ENCODE measurements at places on chromosomes 5 and 9.

- no peak for DNase-seq
These were observed 139.4 kb upstream of the TLR4 start for GRCh38 chr9:117564839-117565238.

DNA sequence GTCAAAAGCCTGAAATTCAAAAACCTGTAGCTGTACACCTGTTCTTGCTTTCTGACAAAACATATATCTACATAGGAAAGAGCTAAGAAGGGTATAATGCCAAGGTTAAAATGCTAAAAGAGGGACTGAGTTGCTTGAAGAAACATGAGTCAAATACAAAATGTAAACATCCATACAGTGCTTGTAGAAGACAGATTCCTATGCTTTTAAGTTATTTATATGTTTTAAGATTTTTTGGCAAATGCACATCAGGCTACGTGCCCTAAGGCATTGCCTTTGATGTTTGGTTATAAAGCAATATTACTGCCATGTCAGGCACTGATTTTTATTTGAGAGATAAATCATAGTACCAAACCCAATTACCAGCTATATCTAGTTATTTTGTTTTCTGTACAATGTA, 269.0 kb downstream of the EDIL3 start:
- DNase-seq: no peak

DNA sequence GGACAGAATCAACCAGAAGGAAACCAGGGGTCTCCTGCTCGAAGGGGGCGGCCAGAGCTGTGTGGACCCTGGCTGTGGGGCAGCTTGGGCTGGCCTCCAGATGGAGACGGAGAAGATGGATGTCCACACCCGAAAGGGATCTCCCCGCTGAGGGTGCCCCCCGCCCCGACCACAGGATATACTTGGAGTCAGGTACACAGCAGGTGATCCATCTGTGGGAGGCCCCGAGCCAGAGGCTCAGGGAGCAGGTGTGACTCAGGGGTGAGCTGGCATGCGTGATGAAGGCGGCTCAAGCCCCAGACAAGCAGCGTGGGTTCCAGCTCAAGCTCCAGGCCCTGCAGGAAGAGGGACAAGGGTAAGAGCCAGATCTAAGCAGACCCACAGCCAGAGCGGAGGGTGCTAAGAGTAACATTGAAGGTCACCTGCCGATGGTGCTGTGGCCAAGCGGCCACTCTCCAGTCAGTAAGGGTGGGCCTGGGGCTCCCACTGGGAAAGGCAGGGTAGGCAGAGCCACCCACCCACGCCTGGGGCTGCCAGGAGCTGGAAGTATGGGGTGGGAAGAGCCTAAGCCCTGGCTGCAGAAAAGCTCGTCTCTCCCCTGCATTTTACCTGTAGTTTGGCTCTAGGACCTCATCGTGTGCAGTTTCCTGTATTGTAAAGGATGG, 30.6 kb upstream of the MVB12B start:
- no peak for DNase-seq

DNA sequence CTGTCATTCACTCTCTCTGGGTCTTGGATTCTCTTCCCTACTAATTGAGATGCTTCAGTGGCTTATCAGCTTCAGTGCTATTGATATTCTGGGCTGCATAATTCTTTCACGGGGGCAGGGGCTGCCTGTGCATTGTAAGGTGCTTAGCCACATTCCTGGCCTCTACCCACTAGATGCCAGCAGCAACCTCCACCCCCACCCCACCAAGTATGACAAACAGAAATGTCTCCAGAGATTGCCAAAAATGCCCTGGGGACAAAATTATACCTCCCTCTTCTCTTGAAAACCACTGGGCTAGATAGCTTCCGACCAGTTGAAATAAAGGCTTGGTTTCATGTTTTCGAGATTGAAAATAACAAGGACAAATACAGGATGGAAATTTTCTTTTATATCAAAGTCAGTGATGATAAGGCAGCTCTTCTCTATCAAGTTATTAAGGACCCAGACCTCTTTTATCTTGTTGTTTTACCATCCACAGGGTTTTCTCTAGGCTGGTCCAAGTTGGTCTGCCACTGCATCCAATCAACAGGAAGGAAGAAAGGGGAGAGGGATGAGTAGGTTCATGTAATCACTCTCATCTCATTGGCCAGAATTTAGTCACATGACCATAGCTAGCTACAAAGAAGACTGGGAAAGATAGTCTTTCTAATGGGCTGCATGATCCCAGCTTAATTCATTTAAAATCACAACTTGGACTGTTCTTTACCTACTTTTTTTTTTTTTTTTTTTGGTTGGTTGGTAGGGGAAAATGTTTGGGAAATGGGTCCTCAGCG, 92.1 kb upstream of the RANBP3L start:
- DNase-seq: no peak

DNA sequence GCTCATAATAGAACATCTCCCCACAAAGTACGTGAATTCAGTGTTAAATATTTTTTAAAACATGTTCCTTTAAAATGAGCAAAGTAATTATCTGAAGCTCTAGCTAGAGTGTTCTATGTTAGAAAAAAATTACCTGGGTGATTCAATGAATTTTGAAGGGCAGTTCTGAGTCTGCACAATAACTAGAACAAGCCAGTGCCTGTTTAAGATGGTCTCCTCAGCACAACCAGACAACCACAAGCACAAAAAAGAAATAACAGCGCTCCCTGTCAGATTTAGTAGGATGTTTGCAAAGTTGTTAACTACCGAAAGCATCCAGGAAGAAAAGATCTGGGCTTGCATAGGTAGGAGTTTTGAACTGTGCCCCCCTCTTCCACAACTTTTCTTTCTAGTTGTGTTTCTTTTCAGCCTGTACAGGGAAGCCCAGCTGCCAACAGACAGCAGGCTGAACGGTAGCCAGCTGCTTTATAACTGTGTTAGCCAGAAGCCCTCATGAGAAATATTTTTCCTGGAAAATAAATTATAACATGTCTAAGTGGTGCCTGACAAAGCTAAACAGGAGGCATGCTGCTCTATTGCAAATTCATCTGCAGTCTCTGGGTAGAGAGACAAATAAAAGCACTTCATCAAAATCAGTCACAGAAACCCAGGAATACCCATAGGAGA, 1026.9 kb downstream of the MAT2B start:
- no peak for DNase-seq

DNA sequence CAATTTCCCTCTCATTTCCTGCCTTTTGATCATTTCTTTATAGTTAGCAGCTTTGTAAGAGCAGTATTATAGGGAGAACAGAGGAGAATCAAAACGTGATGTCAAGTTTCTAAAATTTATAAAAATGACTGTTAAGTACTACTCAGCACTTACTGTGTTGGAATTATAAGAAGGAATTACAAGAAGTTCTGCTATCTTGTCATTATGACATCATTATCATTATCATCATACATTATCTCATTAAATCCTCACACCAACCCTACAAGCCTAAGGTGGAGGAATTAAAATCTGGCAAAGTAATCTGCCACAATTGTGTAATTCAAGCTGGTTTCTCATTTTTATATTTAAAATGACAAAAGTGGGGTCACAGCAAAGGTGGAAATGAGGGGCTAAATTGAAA, 316.2 kb upstream of the CD180 start:
- no peak for DNase-seq

DNA sequence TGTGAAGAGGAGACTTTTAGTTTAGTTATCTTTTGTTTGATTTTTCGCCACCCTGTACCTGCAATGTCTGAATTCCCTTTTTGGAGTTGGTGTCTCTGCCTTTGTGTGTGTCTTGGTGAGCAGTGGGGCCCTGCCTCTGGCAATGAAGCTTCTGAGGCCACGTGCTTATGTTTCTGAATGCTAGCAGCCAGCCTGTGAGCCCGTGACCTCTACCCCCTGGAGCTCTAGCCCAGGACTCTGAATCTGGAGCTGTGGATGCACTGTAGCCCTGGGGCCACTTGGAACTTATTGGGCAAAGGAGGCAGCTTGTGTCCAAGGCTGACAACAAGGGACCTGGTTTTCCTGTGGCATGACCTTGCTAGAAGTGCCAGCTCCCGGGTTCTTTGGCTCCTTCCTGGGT, 19.4 kb downstream of the ENTREP1 start:
- no peak for DNase-seq

GRCh38 chr5:66720780-66721179, 124.6 kb downstream of the MAST4 start:
- no peak for DNase-seq
